ENCODE measurements at places on chromosomes 13 and 19. TPM values are rescaled to one million over a fixed set of nuclear protein-coding genes. Genes with fewer than 3 reads are reported as not detected.

Gene PDX1
- total RNA-seq = 0.10 TPM

Gene CD70
- 22.8 TPM for total RNA-seq

Gene PRR20E
- not detected for total RNA-seq

Gene PIAS4
- 16.2 TPM for total RNA-seq

Gene ATP8A2
- not detected for total RNA-seq

Gene APOC4
- total RNA-seq = not detected

Gene COMP
- 0.23 TPM for total RNA-seq

Gene CEACAM3
- not detected for total RNA-seq

Gene LRG1
- total RNA-seq = 0.12 TPM

Gene HNRNPA1L2
- total RNA-seq = 5.1 TPM

Gene KCNRG
- total RNA-seq = 0.78 TPM

Gene CYSLTR2
- not detected for total RNA-seq

Gene TMEM150B
- total RNA-seq = not detected

Gene FGF9
- not detected for total RNA-seq

Gene ZNF880
- 0.39 TPM for total RNA-seq

Gene GRIK5
- total RNA-seq = 0.33 TPM

Gene MTUS2
- not detected for total RNA-seq

Gene CBY2
- not detected for total RNA-seq

Gene KL
- 0.02 TPM for total RNA-seq

Gene OR7C1
- total RNA-seq = not detected

Gene B3GLCT
- 5.0 TPM for total RNA-seq

Gene FBN3
- not detected for total RNA-seq

Gene KLK4
- total RNA-seq = not detected

Gene CEACAM8
- total RNA-seq = not detected

Gene GJB6
- not detected for total RNA-seq

Gene MUC16
- 0.02 TPM for total RNA-seq

Gene ALKBH6
- 31.5 TPM for total RNA-seq
